ENCODE measurements at places on chromosomes 5 and 9. TPM values are rescaled to one million over a fixed set of nuclear protein-coding genes. Genes with fewer than 3 reads are reported as not detected.

DNA sequence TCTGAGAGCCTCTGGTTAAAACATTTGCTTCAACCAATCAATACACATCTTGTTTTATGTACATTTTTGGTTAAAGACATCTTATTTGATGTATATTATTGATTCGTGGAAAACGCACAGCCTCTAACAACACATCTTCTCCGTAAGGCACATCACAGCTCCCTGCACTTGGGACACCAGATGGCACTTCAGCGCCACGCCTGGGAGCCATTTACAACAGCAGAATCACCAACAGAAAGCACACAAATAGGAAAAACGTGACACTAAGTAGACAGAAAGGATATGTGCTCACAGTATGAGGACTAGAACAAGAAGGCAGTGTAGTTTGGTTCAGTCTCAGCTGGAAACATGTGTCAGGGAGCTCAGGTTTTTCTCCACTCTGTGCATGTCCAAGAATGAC, 199.7 kb downstream of the ROR2 start:
- no peak for DNase-seq

DNA sequence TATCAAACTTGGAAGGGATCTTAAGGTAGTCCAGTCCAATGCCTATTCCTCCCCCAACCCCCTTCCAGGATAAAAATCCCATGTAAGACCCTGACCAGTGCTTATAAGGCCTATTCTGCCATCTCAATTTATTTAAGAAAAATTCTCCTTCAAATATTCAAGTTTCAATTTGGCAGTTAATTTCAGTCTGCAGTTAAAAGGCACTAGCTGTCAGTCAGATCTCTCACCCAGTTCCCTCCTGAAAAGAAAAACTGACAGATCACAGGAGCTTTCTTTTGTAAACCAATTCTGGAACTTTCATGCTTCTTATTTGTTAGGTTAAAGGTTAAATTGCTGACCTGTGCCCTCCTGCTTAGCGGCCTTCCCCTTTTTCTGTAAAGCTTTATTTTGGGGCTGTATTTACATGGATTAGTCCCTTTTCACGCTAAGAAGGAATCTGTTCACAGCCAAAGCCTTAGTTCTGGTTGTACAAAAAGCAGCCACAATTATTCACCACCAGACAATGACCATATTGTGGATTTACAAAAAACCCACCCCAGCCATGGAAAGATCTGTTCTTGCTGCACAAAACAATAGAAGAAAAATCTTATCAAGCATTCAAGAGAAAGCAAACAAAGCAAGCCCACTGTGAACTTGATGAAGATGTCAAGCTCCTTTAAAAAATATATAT, 68.7 kb downstream of the DENND1A start:
- DNase-seq, result no peak

The RNF44 gene
- total RNA-seq, result 162 TPM

- no peak for DNase-seq
These were observed 57.5 kb downstream of the PIP5K1B start for GRCh38 chr9:68762570-68762969.

DNA sequence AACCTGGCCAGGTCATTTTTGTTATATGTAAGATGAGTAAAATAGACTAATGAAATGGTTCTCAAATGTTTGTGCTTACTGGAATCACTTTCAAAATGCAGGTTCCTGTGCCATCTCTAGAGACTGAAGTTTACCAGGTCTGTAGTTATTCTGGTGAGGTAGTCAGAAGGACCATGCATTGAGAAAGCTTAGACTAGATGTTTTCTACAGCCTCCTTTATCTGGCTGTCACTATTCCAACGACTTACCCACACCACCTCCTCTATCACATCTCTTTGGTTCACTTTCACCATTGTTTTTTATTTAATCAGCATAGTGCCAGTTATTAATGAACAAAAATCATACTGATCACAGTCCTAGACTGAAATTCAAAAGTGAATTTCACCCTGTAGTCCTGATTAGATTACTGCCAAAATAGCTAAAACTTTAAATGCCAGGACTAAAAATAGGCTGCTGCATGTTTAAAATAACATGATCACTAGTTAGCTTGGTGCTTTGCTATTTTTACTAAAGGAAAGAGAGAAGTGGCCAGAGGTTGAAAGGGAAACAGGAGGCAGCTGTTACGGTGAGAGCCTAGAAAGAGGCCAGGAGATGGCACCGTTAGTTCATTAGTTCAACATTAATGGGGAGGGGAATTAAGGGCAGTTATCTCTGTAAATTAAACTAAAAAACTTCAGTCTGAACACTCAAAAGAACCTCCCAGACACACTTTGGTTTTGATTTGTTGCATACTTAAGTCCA, 13.9 kb upstream of the FNIP1 start:
- no peak for DNase-seq

All from activated naive CD8-positive, alpha-beta T cell treated with anti-CD3 and anti-CD28 coated beads, Interleukin-2, amount 10 ng/mL, durations not matched to agents 7 days and 5 days (primary cell).